NCI-H345 (cell line): ENCODE measurements at places on chromosomes 6 and 20.
A peak's percentile ranks its signal among the peaks of the same experiment; 100 is the strongest.

- DNase-seq = no peak
Observed at GRCh38 chr20:49310705-49311104, 32.8 kb upstream of the ZNFX1 start.

GRCh38 chr6:43476746-43477145 is 624 bp upstream of the TJAP1 start:
- DNase-seq = no peak

GRCh38 chr20:23143986-23144690 is 58.0 kb upstream of the CD93 start:
- DNase-seq = no peak

GRCh38 chr6:140178520-140178919 is 804.1 kb upstream of the CITED2 start:
- DNase-seq = no peak

DNA sequence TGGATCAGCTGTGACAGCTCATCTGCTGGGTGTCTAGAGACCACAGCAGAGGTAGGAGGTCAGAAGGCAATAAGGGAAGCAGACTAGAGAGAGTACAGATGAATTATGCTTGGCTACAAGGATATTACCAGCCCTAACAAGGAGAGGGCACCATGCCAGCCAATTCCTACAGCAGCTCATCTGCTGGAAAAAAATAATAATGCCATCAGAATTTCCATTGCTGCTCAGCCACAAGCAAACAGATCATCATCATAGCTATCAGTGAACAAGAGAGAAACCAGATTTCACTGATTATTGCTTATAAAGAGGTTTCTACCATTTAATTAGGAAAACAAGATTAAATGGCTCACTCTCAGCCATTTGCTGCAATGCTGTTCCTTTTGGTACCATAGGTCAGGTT is 66.5 kb downstream of the PSMG4 start:
- no peak for DNase-seq

DNA sequence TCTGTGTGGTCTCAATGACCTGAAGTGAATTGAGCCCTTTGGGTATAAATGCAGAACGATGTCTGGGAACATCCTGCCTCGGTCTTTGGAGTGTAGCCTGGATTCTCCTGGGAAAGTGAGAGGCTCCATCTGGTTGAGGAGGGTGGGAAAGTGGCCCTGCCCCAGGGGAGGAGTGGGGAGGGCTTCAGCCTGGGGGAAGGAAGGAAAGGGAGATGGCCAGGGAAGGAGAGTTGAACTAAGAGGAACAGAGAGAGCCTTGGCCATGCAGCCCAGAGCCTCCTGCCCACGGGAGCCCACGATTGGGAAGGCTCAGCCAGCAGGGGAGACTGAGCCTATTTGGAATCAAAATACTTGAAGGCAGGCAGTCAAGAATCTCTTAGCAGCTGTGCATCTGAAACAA is 2.3 kb upstream of the EPB41L1 start:
- no peak for DNase-seq

DNA sequence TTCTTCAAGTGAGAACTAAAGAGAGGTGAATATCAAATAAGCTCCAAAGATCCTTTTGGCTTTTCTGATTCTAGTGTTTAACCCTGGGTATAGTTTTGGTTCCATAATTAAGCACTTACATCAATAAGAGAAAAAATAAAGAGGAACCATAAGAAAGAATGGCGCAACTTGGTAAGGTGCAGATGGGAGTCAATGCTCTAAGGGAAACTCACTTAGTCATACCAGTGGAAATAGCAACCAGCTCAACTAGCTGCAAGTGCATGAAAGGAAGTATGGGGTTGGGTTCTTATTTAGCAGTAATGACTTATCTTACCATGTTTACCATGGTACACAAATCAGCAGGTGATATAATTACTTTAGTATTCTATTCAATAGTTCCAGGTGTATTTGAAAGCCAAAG is 296.5 kb upstream of the RUNX2 start:
- DNase-seq = no peak

DNA sequence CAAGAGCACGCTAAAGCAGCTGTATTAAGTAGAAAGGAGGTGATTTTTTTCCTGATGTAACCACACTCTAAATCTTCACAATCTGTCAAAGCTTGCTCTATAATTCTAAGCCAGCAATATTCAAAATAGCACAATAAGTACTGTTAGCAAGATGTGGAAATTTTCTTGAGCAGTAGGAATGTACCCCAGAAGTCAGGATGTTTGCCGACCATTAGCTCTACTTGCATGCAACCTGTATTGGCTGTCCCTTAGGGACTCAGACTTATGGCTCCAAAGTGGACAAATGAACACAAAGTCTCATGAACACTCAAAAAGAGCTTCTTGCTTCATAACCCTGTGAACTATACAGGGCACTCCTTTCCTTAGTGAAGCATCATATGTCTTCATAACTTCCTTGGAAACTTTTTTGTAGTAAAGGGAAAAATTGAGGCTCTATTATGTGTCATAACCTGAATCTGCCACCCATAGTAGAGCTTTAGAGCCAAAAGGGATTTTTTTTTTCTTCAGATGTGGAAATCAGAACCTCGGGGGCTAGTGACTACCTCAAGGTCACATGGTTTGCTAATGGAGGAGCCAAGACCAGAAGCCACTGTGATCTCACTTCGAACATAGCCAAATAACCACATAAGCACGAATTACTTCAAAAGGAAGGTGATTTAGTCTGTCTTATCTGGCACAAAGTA is 54.5 kb downstream of the ADGRG6 start:
- no peak for DNase-seq

DNA sequence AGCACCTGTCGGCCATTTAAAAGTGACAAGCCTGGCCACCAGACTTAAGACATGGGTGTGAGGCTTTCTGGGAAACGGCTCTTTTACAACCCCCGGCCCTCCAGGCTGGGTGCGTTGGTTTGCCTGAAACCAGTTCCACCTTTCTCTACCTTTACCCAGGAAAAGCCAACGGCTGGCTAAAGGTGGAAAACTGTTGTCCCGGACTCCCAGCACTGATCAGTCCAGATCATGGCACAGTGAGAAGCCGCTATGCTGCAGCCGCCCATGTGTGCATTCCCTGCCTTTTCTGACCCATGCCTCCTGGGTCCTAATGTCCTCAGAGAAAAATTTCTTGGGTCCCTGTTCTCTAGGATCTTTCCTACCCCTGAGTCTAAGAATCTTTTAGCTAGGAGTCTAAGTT is 655.7 kb upstream of the HS3ST5 start:
- DNase-seq = no peak

DNA sequence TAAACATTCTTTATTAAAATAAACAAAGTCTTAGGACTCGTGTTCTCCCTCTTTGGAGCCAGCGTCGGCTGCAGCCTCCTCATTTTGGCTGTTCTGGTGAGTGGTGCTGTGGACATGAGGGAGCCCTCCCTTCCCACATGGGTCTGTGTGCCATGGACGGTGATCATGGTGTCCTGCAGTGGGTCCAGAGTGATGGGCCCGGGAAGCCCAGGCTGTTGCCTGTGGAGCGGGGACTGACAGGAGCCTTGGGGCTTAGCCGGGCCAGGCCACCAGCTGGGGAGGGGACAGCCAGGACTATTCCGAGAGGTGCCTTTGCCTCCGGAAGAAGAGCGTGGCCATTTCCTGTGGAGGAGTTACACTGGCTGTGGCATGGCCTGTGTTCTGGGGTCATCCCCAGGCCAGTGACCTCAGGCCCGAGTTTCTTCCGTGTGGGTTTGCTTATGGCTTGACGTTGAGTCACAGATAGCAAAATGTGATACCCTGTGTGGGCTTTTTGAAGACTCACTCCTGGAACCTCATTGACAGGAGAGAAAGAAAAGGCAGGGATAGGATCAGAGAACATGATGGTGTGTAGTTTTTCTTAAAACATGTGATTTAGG is 153.4 kb downstream of the DTNBP1 start:
- no peak for DNase-seq

DNA sequence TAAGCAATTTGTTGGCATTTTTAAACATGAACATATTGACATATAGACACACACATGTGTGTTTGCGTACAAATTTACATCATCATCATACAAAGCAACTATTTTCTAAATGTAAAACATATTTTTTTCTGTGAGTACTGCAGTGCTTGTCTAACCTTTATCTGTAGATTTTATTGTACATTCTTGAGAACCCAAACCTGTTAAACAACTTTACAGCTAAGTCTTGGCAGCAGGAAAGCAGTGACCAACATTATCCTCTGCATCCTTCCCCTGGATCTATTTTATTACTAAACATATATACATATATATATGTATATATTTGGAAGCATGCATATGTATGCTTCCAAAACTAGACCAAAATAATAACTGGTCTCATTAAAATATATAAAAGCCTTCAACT is 10.4 kb upstream of the PLCB1 start:
- DNase-seq = no peak

GRCh38 chr6:19333936-19334335 is 503.2 kb upstream of the ID4 start:
- no peak for DNase-seq

DNA sequence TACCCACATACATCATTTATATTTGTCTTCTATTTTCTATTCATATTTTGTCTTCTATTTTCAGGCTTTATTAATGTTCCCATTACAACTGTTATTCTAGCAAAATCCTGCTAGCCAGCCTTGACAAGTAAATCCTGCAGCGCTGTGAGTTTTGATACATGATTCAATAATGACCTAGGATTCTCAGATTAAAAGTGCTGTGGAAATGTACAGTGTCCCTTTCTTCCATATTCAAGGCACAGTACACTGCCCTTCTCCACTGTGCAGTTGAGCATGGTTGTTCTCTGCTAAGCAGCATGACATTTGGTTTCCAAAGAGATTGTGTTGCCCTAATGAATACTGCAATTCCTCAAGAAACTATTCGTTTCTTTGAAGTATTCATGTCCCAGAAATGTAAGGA is 5.8 kb upstream of the HEY2 start:
- DNase-seq = no peak

GRCh38 chr6:35454391-35455110 is 2.4 kb downstream of the FANCE start:
- DNase-seq = no peak

- no peak for DNase-seq
Observed at GRCh38 chr6:18720075-18720474, 332.9 kb downstream of the RNF144B start.

GRCh38 chr6:42316981-42317380 is 99.3 kb upstream of the MRPS10 start:
- DNase-seq = no peak

GRCh38 chr6:144317736-144318135 is 32.6 kb downstream of the UTRN start:
- DNase-seq = no peak

DNA sequence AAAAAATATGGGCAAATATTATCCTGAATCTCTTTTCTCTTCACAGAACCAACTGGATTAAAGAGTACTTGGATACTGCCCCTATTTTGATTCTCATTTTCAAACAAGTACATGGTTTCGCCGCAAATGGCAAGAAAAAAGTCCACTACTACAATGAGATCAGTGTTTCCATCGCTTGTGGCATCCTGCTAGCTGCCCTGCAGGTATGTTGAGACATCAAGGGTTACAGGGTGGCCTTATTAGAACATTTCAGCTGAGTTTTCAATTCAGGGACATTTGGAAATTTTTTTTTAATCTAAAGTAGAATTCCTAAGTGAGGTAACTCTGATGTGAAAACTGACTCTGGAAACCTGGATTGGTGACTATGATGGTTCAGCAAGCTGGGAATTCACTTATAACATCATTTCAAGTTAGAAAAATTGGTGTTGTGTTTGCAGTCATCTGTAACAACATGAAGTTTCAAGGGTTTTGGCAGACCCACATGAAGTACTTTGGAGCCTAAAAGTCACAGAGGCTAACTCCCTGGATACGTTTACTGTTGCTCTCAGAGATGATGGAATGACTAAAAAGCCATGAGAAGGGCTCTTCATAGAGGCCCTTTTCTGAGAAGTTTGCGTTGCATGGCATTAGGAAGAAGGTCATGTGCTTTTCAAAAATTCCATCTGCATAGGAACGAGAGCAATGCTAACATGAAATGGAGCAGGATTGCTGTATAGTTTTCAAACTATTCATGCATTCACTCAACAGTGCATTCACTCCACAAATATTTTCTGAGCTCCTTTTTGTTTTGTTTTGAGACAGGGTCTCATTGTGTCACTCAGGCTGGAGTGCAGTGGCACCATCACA is 25.5 kb downstream of the IYD start:
- DNase-seq = no peak

DNA sequence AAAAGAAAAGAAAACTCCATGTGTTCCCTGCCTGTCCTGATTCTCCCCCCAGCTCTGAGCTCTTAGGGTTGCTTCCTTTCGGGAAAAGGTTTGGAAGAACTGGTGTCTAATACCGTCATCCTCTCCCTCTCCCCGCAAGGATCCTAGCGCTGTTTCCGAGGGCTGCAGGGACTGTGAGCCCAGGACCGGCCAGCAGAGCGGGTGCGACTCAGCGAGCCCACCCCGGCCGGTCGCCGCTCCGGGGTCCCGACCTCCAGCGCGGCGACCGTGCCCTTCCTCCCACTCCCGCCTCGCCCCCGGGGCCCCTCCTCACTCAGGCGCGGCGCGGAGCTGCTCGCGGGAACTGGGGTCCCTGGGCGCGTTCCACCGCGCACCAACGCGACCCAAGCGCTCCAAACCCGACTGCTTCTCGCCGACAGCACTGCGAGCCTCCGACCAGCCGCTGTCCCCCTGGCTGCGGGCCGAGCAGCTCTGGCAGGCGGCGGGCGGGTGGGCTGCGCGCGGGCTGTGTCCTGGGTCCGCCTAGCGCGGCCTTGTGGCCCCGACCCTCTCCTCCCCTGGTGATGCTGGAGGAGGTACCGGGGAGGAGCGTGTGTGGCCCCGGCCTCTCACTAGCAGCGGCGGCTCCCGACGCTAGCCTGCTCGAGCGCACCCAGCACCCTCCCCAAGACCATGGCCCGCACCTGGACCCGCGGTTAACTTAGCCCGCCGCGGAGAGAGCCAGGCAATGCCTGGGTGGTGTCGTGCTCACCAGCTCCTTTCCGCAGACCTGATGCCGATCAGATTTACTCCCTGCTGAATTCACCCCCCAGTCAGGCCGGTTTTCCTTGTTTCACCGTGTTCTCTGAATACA is at the start of gene PLA2G7:
PLA2G7 (minus strand) TSS at position 509 of the 853 bp plus-strand sequence. CDS start 12,484 bp downstream, outside the sequence.
- DNase-seq = peak; percentile 34

DNA sequence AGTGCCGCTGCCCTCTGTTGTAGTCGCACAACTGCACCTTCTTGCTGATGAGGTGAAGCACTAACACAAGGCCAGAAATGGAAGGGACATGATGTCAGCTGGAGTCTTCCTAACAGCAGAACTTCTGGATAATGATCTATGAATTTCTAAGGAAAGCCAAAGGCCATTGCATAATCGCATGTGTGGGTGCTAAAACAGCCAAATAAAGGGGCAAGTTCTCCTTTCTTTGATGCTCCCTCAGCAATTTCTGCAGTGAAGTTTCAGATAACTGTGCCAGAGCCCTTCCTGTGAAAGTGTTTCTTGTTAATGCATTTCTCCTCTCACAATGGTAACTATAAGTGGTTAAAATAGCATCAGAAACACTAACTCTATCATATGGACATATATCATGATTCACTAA is 8.0 kb upstream of the F13A1 start:
- no peak for DNase-seq

- DNase-seq = no peak
Observed at GRCh38 chr20:63718996-63719395, 11.2 kb downstream of the ZGPAT start.

DNA sequence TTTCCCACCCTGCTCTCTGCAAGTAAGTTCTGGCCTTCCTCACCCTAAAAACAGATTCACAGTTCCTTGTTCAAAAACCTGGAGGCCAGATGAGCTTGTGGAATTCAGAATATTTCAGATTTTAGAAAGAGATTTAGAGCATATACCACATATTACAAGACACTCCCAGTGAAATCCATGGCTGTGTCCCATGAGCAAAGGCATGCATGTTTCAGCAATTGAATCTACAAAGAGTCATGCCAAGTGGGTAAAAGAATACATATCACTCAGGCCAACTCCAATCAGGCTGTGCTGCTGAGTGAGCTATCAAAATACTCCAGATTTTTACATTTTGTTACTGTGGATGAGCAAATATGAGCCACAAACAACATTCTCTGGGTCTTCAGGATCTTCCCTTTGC is 10.2 kb upstream of the NEDD9 start:
- no peak for DNase-seq
